HT-29 (cell line): ENCODE measurements at places on chromosomes 6 and 20.

DNA sequence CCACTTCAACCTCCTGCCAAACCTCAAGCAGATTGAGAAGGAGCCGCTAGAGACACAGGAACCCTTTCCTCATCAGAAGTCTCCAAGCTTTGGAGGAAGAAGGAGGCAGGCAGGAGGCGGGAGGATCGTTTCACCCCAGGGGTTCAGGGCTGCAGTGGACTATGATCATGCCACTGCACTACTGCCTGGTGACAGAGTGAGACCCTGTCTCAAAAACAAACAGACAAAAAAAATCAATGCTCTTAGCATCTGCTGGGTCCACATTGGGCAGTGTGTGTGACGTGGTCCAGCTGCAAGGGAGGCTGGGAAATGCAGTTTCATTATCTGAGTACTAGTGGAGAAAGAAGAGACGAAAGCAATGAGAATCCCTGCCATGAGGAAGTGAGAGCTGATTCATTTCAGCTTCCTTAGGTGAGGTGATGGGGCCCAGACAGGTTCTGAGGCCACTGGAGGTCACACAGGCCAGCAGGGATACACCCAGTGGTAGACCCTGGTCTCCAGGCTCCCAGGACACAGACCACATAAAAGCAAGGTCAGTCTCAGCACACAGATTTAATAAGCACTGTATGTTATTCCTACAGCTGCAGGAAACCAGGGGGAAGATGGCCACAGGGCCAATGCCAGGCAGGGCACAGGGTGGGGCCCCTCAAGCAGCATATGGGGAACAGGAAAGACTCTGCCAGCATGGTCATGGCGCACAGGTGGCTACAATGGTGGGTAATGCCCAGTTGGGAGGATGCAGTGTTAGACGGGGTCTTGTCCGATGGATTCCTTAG, 4.3 kb downstream of the GFRA4 start:
- no peak for DNase-seq

GRCh38 chr6:92376691-92377090, 1042.7 kb downstream of the EPHA7 start:
- no peak for DNase-seq

DNA sequence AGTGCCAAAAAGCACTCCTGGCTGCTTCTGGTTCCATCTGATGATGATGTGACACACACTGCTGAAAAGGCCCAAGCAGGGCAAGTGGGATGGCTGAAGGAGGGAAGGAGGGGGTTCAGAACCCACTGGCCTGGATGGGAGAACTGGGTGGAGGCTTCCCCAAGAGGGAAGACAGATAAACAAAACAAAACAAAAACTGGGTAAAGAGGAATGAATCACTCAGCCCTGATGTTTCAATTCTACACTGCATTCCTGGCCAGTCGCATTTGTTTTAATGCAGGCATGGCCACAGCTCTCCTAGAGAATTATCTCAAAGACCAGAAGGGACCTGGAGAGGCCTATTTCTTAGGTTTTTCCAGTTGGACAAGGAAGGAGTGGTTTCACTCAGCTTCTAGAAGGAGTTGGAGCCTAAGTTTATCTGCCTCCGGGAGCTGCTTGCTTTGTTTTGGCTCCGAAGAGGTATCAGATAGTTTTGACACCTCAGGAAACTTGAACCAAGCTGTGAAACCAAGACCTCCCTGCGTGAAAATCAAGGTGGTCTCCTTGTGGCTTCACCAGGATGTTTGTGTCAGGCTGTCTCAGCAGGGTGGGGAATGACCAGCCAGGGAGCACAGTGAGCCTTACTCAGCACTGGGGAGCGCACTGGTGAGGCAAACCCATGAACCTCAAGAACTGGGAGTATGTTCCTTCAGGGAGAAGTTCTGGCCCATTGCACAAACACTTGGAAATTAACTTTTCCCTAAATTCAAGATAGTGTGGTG, 16.1 kb downstream of the TTPAL start:
- no peak for DNase-seq

GRCh38 chr6:150806790-150807189, 58.7 kb upstream of the MTHFD1L start:
- no peak for DNase-seq
